ENCODE measurements at places on chromosomes 3 and 15.

- DNase-seq = no peak
Measured at GRCh38 chr3:144105542-144105941, 133.9 kb downstream of the DIPK2A start.

DNA sequence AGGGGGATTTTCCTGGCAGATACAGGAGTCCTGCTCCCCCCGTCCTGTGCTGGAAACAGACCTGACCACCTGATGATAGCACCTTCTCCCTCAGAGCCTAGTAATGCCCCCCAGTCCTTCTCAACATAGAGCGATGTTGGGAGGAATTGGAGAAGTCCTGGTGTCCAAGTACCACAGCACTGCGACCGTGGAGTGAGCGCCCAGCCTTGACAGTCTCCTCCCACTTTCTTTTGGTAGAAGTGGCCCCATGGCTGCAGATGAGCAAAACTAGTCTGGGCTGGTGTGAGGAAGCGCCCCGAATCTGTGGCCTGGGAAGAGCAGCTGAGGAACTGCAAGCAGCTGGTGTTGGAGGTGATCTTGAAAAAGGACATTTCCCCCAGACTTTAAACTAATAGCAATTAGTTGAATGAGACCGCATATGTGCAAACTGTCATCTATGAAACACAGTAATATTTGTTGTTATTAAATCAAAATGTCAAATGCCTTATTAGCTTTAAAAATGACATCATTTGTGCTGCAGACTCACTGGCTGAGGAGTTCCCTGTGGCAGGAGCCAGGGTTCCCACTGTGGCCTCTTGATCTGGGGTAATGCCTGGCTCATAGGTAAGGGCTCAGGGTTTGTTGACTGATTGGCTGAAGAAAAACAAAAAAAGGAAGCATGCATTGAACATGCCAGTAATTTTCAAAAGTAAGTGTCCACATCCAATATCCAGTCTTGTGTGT, 121.8 kb downstream of the CACNA2D3 start:
- DNase-seq = no peak

- no peak for DNase-seq
Measured at GRCh38 chr3:16987141-16987540, 102.4 kb downstream of the PLCL2 start.

- no peak for DNase-seq
Measured at GRCh38 chr15:94411846-94412245, 180.5 kb downstream of the MCTP2 start.

GRCh38 chr15:75672646-75673425, 25.1 kb downstream of the SNX33 start:
- DNase-seq = no peak

- DNase-seq = no peak
Measured at GRCh38 chr15:58241872-58242271, 103.7 kb downstream of the AQP9 start.

GRCh38 chr3:168813225-168813802, 717.6 kb upstream of the GOLIM4 start:
- no peak for DNase-seq

DNA sequence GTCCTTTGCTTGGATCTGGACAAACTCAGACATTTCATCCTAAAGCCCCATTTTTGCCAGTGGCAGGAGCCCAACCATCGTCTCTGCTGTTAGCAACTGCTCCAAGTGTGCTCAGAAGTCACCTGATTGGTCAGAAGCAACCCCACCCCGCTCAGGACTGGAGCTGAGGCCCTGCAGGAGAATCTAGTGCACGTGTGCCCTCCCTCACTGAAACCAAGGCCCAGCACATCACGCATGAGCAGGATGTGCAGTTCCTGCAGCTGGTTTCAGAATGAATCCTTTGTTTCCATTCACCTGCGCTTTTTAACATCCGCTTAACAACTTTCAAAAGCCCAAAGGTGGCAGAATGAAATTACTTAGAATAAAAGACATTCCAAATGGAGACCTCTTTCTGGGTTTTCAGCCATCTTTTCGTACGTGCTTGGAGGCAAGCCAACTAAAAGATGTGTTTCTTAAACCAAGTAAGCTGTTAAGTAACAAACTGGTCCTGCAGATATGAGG, 81.2 kb downstream of the SRGAP3 start:
- no peak for DNase-seq

GRCh38 chr15:48010316-48010715, 110.5 kb upstream of the SLC24A5 start:
- no peak for DNase-seq

DNA sequence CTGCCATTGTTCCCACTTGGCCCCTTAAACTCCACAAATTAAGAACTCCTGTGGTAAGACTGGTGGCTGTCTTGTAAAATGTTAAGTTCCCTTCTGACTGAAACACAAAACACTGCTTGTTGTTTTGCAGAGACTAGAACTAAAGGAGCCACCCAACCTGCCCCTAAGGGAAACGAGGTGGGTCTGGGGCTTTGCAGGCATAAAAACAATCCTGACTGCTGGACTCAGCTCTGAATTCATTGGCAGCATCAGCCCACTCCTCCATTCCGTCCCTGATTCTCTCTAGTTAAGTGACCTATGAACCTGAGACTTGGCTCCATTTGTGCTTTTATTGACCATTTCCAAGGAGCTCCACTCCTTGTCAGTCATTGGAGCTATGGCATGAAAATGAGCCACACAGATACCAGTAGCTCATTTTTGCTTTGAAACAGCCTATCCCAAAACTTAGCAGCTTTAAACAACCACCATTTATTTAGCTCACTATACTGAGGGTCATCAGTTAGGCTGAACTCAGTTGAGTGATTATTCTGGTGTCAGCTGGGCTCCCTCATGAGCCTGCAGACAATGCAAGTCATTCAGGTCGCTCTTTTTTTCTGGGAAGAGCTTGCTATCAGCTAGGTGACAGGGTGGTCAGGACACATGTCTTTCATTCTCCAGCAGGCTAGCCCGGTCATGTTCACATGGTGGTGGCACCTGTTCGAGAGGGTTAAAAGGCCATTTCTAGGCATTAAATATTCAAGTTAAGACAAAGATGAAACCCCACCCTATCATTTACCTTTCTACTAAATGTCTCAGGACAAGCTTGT, 175.1 kb upstream of the CTNNB1 start:
- no peak for DNase-seq

DNA sequence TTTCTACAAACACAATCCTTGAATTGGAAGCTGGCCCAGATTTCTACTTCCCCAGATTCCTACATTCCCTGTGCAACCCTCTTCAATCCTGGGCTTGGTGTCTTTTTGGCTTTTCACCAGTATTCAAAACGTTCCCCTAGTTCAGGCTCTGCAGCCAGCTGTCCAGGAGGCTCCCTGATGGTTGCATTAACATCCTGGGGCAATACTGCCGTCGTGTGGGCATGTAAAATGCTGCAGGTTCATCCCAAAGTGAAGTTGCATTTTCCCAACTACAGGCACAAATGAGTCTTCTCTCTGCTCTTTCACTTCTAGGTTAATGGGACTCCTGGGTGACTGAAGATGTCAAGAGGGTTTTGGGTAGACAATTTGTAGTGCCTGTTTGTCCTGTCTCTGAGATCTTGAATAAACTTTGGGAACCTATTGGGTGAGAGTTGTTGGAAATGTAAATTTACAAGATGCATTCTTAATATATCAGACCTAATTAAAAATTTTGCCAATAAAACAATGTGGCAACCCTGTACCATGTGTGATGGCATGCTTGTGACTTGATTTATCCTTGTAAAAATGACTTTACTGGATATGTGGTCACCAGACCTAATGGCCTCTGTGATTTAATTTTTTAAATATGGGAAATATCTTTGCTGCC, 28.6 kb downstream of the SOX14 start:
- DNase-seq = no peak

DNA sequence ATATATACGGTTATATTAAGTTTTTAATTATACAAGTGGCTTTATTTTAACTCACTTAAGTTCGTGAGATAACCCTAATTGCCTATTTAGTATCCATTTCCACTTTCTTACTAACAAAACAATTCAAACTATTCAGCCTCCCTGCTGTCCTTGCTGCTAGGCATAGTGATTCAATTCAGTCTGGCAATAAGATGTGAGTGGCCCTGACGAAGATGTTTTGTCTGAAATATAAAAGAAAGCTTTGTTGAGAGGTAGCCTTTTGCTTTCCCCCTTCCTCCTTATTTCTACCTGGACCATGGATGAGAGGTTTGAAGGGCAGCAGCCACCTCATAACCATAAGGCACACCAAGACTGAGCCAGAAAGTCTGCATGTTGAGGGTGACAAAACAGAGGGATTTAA, 89.3 kb upstream of the TRIM42 start:
- DNase-seq = no peak

Data from activated T-helper 1 cell treated with Interleukin-2 at 50 U/mL for 16 hours (primary cell).